ENCODE measurements at places on chromosomes 5 and 9.

- no peak for DNase-seq
Measured at GRCh38 chr5:172725785-172726184, 45.2 kb downstream of the DUSP1 start.

- DNase-seq, result no peak
Measured at GRCh38 chr5:133459474-133460160, 152.7 kb downstream of the FSTL4 start.

DNA sequence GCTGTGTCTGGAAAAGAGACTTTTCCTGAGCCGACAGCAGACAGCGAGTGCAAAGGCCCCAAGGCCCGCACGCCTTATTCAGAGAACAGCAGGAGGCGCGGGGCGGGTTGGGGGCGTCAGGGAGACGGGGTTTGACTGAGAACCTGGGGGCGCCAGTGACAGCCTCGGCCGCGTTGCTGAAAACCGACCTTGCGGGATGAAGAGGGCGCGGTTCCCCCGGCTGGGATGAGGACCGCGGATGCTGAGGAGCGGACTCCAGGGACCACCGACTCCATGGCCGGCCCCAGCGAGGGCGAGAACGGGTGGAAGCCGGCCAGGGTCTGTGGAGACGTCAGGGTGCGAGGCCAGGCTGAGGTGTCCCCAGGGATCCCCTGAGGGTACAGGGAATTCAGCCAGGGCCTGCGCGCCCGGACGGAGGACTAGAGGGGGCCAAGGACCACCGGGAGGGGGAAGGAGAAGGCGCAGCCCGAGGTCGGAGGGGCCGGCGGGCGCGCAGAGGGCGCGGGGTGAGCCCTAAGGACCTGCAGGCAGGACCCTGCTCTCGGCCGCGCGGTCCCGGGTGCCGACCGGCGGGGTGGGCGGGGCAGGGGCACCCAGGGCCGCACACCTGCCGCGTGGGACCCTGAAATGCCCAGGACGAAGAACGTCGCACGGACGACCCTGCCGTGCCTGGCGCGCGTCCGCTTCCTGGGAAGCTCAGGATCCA, 837 bp upstream of the AHRR start:
- no peak for DNase-seq

- DNase-seq, result no peak
Measured at GRCh38 chr9:81534138-81534875, 155.0 kb downstream of the TLE1 start.

DNA sequence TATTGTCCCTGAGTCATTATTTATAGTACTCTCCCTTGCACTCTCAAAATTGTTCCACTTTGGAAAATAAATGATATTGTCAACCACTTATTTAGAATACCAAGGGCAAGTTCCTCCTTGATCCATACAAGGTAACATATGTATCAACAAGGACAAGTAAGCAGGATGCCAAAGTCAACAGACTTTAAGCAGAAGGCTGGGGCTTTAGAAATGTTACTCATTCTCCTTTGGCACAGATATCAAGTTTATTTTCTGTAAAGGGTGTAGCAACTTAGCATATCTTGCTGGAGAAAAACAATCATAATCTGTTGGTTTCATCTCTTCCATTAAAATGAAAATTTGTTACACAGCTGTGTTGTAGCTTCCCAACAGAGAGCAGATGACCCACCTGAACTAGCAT, 248.7 kb upstream of the SLC30A5 start:
- no peak for DNase-seq

DNA sequence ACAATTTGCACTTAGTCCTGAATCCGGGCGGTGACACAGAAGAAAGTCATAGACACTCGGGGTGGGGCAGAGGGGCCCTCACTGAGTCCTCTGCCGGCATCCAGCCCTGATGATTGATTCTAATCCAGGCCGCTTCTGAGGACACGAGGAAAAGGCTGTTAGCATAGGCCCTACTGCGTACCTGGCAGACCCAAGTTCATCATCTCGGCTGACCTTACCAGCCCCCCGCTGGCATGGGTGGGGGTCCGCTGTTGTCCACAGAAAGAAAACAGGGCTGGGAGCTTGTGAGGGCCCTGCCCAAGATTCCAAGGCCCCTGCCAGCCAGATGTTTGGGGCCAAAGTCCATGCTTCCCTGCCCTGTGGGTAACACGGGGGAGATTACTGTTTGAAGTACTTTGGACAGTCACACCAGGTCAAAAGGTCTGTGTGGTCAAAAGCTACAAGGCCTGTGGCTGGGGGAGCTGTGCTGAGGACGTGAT, 24.5 kb downstream of the ERGIC1 start:
- no peak for DNase-seq

DNA sequence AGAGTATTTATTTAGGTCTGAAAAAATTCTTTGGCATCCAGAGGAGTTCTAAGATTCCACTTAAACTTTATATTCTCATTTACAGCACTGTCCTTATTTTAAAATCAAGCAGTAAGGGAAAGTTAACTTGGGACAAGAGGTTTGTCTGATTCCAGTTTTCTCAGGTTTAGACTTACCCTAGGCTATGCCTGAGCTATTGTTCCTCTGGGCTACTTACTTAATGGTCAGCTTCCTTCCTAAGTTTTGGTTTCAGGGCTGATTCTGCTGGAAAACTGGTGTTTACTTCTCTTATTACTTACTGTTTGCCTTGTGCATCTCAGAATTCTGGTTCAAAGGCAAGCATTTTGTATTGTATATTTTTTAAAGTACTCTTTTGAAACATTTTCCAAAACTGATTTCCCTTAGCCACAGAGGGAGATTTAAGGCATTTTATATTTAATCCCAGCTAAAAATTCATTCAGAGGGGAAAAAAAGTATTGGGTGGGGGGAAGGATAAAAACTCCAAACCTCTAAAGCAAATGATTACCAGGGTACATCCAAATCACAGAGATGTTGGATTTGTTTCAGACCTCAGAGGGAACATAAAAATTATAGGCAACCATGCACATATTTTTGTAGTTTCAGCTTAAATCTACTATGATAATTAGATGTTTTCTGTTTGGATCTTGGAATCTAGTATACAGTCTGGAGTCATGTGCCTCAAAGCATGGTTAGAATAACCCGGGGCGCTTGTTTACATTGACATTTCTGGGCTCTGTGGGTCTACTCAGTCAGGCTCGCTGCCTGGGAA, 290.0 kb downstream of the ARHGAP26 start:
- no peak for DNase-seq

- DNase-seq, result no peak
Measured at GRCh38 chr5:169197343-169197742, 103.6 kb downstream of the SLIT3 start.

GRCh38 chr9:108815156-108815555, 40.6 kb downstream of the ACTL7B start:
- DNase-seq, result no peak

GRCh38 chr5:146788898-146789297, 89.7 kb downstream of the PPP2R2B start:
- DNase-seq, result no peak

DNA sequence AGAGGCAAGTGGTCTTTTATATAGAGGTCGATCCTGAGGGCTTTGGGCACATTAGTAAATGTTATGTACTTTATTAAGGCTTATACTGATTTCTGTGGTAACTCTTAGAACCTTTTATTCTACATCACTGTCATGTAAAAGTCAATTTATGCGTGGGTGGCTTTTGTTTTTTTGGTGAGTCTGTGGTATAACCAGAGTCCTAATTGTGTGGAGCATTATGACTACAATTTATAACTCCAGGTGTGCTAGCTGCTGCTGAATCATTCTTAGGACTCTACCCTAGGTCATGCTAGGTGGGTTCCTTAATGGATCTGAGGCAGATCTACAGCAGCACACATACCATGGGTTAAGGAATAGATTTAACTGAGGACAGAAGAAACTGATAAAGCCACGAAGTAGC, 33.9 kb upstream of the KCNN2 start:
- DNase-seq, result no peak

GRCh38 chr9:99451112-99451606, 229.1 kb downstream of the SEC61B start:
- no peak for DNase-seq

DNA sequence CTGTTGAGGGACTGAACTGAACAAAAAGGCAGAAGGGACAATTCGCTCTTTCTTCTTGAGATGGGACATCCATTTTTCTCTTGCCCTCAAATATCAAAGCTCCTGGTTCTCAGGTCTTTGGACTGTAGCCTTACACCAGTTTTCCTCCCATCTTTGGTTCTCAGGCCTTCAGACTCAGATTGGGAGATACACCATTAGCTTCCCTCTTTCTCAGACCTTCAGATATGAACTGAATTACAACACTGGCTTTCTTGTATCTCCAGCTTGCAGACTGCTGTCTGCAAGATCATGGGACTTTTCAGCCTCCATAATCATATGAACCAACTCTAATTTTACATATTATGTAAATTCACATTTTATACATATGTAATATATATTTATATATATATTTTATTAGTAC, 12.6 kb upstream of the CCNG1 start:
- DNase-seq, result no peak

DNA sequence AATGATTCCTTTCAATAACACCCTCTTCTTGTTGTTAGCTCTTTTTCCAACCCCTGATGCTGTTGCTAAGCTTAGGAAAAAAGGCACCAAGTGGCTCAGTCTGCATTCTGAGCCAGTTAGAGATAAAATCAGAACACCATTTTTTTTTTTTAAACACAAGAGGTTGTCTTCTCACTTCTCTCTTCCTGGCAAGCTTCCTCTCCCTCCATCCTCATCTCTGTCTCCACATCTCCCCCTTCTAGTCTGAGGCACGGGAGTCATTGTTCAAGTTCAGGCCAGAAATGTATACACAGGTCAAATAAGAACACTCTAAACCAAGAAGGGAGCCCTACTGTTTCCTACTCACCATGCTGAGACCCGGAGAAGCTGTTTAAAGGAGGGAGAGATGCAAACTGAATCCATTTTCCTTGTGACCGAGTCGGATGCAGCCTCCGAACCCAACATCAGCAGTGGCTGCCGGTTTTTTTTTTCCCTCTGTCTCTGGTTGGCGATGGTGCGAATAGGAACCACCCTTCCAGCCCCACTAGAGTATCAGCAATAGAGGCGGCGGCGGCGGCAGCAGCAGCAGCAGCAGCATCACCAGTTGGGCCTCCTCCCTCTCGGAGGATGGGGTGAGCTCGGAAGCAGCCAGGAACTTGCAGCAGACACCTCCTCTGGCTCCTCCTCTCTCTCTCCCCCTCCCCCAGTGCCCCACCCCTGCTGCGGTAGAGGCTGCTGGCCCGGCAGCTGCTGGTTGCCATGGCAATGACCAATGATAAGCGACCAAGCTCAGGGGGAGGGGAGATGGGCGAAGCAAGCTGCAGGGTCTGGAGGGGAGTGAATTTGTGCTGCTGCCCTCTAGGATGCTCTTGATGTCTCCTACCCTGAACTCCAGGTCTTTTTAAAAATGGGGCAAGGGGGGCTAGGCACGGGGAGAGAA, at the start of gene JAKMIP2:
Gene JAKMIP2 (minus strand): TSS at position 619 of the 919 bp plus-strand sequence. CDS start 110,922 bp downstream, outside the sequence.
- DNase-seq, result peak; percentile 93

DNA sequence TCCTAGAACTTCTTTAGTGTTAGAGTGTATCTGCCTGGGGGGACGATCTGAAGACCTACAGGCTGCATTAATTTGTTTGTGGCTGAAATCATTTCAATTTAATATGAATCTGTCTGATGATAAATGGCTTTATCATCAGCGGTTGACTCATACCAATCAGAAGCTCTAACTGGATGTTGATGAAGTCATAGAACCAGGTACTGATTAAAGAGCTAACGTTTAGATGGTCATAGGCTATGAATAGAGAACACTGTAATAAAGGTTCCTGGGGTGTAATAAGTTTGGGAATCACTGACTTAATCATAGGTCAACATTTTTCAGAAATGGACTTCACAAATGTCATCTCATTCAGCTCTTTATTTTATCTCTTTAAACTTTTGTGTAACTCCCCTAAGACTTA, 329.9 kb downstream of the MSX2 start:
- DNase-seq, result no peak

- no peak for DNase-seq
Measured at GRCh38 chr5:4700871-4701270, 439.3 kb upstream of the ADAMTS16 start.

GRCh38 chr5:54889826-54890225, 95.6 kb downstream of the ESM1 start:
- no peak for DNase-seq

- no peak for DNase-seq
Measured at GRCh38 chr5:176413709-176414191, 2.6 kb downstream of the CLTB start.

DNA sequence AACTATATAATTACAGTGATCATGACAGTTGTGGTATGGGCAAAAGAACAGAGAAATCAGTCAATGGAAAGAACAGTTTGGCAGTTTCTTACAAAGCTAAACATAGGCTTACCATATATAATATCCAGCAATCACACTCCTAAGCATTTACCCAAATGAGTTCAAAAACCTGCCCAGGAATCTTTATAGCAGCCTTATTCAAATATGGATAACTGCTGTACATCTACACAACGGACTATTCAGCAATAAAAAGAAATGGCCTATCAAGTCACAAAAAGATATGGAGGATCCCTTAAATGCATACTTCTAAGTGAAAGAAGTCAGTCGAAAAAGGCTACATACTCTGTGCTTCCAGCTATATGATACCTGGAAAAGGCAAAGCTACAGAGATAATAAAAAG, 36.6 kb downstream of the ERMP1 start:
- DNase-seq, result peak; percentile 4

DNA sequence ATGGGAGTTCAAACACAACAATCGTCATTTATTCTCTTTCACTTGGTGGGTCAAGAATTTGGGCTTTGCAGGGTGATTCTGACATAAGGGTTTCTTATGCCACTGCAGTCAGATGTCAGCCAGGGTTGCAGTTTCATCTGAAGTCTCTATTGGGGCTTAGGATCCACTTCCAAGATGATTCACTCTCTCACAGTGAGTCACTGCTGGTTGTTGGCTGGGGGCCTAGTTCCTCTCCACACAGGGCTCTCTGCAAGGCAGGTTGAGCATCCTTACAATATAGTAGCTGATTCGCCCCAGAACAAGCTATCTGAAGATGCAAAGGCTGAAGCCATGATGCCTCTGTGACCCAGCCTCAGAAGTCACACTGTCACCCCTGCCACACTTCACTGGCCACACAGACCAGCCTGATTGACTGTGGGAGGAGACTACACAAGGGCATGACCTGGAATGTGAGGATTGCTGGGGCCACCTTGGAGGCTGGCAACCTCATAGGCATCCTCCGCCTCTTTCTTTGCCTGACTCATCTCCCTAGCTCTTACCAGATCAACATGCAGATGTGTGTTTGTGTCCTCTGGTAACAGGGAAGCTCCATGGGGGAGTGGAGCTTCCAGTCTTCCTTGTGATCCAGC, 4.5 kb upstream of the CARD19 start:
- no peak for DNase-seq

DNA sequence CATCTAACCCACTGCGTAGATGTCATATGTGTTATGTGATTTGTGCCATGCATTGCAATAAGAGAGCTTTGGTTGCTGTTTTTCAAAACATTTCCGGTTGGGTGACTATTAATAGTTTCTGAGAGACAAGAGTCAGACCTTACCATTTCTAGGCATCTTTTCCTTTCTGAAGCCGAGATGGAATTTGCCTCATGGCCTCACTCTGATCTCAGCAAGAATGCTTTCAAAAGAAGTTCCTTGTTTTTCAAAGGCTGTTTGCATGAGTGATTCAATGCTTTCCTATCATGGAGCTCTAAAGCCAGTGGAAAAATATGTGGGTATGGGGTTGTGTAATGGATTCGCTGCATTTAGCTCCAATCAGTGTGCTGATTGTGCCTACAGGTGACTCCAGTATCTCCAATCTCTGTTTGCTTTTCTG, 203.1 kb upstream of the PPP1R2B start:
- no peak for DNase-seq

Measured in NCI-H526 treated with DMSO at 0.1 percent for 48 hours (cell line).